Activated CD4-positive, alpha-beta memory T cell treated with anti-CD3 and anti-CD28 coated beads for 36 hours (primary cell): ENCODE measurements at places on chromosomes 5 and 9. TPM values are rescaled to one million over a fixed set of nuclear protein-coding genes. Genes with fewer than 3 reads are reported as not detected.

The IGIP gene
- 2.3 TPM for total RNA-seq

The PDE8B gene
- not detected for total RNA-seq

The GM2A gene
- total RNA-seq, result 28.7 TPM

The SLC6A3 gene
- not detected for total RNA-seq

DNA sequence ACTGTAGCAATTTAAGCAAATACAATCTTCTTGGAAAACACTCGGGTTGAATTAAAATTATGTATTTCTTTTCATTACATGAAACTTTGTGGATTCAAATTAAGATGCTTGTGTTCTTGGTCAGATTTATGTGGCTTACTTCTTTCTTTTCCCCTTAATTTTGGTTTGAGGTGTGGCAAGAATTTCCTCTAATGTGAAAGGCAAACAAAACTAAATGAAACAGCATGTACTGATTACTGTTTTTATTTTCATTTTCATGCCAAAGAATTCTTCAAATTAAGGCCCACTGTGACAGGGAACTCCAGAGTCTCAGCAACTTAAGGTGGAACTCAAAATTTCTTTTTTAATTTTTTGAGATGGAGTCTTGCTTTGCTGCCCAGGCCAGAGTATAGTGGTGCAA lies at the start of gene OMD:
Gene OMD, minus strand, starts transcription at position 132 of the 400 bp plus-strand sequence. CDS start 6,913 bp downstream, outside the sequence.
- DNase-seq, result no peak

GRCh38 chr5:80246995-80247729 lies 8.7 kb downstream of the SERINC5 start:
- peak; percentile 67 for DNase-seq

DNA sequence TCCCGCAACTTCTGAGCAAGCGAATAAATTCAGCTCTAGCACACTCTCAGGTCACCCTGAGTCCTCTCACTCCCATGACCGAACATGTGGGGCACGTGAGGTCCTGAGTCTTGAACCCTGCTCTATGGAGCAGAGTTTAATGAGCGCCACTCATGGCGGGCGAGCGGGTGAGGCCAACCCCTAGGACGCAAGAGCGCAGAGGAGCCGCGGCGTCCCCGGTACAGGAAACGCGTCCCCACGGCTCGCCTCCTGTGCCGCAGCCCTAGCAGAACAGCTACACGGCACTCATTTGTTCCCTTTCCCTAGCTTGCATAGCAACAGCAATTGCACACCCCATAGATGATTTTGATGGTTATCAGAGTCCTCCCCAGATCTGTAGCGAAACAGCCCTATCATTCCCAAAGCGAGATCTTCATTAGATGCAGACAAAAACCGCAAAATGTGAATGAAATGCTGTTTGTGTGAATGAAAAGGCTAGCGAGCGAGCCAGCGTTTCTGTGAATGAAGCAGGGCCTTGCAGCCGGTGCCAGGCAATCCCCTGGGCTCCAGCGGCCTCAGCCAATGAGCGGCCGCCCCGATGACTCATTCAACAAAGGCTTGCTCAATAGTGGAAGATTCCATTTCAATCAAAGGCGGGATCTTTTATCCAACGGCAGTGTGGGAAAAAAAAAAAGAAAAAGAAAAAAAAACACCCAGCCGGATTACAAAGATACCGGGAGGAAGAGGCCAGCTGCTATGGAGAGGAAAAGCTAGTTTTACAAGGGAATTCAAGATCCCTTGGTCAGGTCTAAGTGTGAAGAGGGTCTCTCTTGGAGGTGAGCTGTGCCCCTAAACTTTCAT lies 1.5 kb upstream of the SHC3 start:
- DNase-seq, result peak; percentile 77

DNA sequence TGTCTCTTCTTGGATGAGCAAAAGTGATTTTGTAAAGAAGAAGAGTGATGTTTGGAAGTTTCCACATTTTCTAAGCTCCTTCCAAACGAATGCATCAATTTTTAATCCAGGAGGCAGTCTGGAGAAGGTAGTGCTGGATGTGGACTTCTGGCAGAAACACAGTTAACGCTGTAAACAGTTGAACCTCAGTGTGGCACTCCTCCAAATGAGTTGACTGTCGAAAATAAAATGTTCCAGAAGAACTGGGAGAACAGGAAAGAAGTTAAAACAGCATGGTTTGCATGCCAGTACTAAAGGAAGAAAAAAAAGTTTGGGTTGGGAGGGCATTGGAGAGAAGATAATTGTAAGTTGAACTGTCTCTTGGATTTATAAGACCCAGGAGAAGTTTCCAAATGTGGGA lies 6.5 kb downstream of the ZNF462 start:
- no peak for DNase-seq

DNA sequence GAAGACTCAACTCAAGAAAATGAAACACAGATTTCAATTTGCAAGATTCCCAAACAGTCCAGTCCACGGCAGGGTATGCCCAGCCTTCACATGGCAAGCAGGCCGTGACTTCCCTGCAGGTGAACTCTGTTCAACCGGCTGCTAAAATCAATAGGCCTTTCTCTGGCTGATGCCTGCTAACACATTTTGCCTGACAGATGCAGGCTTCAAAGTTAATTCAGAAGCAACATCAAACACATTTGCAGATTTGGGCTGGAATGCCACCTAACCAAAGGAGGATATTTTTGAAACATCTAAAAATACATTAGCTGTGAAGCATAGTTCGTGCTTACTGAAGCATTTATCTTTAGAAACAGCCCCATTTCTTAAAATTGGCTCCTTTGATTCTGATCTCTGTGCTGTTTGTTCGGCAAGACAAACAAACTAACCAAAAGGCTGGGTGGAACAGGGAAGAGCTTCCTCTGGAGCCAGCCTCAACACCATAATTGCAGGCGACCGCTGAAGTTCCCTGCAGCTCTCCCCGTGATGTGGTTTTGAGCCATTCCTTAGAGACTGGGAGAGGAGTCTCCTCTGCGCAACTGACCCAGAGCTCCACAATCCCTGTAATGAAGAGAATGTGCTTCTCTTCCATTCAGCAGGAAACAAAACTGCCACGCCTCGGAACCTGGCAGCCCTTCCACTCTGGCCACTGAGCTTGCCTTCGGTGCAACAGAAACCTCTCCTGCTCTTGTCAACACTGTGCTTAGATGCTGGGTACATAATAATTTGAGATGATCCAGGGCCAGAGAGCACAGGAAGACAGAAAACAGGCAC lies 126.5 kb downstream of the MYO10 start:
- no peak for DNase-seq

DNA sequence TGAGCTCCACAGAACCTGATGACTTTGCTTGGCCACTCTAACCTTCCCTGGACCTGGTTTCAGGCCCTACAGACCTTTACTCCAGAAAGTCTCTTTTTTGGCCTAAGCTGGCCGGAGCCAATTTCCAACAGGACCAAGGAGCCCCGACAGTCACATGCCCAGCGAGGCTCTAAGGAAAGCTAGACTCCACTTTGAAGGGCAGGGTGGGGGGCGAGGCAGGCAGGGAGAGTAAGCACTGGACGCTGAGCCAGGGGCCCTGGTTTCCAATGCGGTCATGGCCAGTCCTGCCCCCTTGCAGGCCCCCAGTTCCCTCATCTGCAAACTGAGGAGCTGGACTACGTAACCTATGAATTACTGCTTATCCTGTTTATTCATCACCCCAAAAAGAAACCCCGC lies 65.2 kb downstream of the ADAMTS2 start:
- DNase-seq, result no peak

DNA sequence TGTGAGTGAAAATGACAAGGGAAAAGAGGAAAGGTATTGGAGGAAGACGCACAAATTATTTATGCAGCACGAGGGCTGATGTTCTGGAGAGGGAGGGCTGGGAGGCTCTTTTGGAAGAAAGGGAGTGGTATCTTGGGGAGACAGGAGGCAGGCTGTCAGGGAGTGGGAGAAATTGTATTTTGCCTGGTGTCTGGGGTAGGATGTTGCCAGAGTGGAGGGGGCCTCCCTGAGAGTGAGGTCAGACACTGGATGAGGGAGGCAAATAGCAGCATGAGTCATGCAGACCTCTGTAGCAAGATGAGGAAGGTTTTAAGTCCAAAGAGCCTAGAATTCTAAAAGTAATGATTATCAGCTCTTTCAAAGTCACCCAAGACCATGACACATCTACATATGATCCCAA lies 158.0 kb downstream of the DMRT2 start:
- no peak for DNase-seq

- DNase-seq, result no peak
These were observed 46.9 kb upstream of the HSPA9 start for GRCh38 chr5:138622051-138622450.

DNA sequence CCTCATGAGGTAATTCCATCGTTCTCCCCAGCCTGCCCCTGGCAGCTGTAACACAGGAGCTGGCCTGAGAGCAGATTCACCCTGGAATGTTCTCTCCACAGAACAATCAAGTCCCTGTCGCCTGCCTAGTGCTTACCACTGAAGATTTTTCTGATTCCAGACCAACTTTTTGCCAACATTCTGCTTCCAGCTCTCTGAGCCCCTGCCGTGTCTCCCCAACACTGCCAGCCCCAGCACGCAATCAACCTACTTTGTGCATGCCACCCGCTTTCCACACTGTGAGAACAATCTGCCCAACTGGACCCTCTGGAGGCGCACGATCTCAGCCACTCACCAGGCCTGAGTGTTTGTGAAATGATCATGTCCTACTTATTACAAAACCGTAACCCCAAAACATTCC lies 62.6 kb downstream of the PSMB7 start:
- no peak for DNase-seq

GRCh38 chr5:16934123-16934522 lies 2.0 kb downstream of the MYO10 start:
- peak; percentile 53 for DNase-seq

- DNase-seq, result no peak
These were observed 252.4 kb upstream of the IRX1 start for GRCh38 chr5:3343211-3343610.

DNA sequence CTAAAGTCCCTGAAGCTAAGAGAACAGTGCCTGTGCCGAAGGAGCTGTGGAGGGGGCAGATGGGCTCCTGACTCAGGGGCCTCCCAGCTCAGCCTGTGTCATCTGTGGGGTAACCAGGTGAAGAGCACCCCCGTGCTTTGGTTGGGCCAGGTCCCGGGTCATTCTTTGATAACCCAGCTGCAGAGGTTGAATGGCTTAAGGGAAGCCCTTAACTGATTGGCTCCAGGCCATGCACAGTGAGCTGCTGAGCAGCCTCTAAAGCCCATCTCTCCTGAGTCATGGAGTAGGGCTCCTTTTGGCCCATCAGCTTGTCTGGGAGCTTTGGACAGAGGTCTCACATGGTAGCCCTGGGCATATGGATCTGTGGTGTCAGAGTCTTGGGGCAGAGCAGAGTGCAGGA lies 28.7 kb downstream of the COL27A1 start:
- DNase-seq, result no peak

- no peak for DNase-seq
These were observed 96.8 kb upstream of the TAS2R1 start for GRCh38 chr5:9726931-9727330.

DNA sequence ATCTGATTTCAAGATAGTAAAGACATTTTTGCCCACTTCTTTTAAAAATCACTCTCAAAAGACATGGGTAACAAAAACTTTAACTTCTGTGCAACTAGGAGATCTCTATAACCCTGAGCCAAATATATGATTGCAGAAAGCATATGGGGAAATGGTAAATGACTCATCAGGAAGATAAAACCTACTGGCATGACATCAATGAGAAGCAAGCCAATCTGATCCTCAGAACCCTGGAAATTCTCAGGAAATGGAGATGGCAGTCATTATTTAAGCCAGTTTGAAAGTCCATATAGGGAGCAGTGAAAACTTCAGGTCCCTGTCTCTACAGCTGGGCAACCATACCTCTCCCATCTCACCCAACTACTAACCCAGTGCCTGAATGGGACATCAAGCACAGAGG lies 249.7 kb upstream of the NREP start:
- no peak for DNase-seq

- no peak for DNase-seq
These were observed 6.7 kb upstream of the C5orf63 start for GRCh38 chr5:127079994-127080491.

DNA sequence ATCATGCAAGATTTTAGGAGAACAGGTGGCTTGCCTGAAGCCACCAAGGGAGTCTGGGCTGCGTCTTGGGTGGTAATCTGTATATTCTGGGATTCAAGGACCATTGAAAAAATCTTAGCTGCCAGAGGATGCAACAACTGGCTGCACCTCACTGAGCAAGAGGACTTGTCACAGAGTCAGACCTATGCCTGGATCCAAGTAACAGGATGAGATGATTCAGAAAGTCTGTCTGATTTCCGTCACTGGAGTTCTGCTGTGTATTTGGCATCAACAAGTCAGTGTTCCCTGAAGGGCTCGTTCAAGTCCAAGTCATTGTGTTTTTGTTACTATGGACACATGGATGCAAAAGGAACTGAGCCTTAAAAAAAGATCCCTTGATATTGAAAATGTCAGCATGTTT lies 37.8 kb upstream of the CARTPT start:
- no peak for DNase-seq
